ENCODE measurements at places on chromosomes 4 and X. TPM values are rescaled to one million over a fixed set of nuclear protein-coding genes. Genes with fewer than 3 reads are reported as not detected.

Gene MGAT4D
- total RNA-seq: not detected

Gene SERPINA7
- not detected for total RNA-seq

Gene BST1
- total RNA-seq: 5.9 TPM

Gene EIF4E
- 186 TPM for total RNA-seq

Gene PRR27
- total RNA-seq: not detected

Gene HTN1
- not detected for total RNA-seq

Gene NDNF
- total RNA-seq: 0.73 TPM

Gene KCND1
- total RNA-seq: 0.20 TPM

Gene F9
- total RNA-seq: under 0.01 TPM

Gene MEPE
- total RNA-seq: not detected

Gene ZAR1
- total RNA-seq: not detected

Gene FGD1
- total RNA-seq: 8.5 TPM

Gene FRMPD3
- total RNA-seq: not detected

Gene RHOXF1
- not detected for total RNA-seq

Gene C4orf51
- total RNA-seq: not detected

Gene CXorf49
- total RNA-seq: not detected

Gene UGT2B15
- total RNA-seq: not detected

Gene PPARGC1A
- total RNA-seq: 0.59 TPM

Gene SORCS2
- under 0.01 TPM for total RNA-seq

Gene DKK2
- 0.39 TPM for total RNA-seq

Gene SEPSECS
- 8.6 TPM for total RNA-seq

Gene MOB1B
- 7.3 TPM for total RNA-seq

Gene TGIF2LX
- total RNA-seq: not detected

Gene MAGEA1
- not detected for total RNA-seq

Gene PHF8
- total RNA-seq: 15.6 TPM

Gene TENM3
- 30.1 TPM for total RNA-seq

Gene MAGEC1
- not detected for total RNA-seq

Gene S100P
- total RNA-seq: not detected

Gene GUCY1A1
- under 0.01 TPM for total RNA-seq

Gene CT45A3
- not detected for total RNA-seq

Gene ZNF157
- not detected for total RNA-seq

Gene KLB
- not detected for total RNA-seq

Gene RTL9
- 0.39 TPM for total RNA-seq

Gene ADRA2C
- not detected for total RNA-seq

Gene PF4V1
- total RNA-seq: not detected

Gene AR
- total RNA-seq: 13.2 TPM

Gene MAGEA2
- total RNA-seq: not detected

Gene IQSEC2
- total RNA-seq: 5.9 TPM

Gene ERCC6L
- total RNA-seq: 9.8 TPM

Gene TKTL2
- not detected for total RNA-seq

Gene HS3ST1
- total RNA-seq: not detected

Gene CENPVL2
- total RNA-seq: under 0.01 TPM

Gene NOX1
- not detected for total RNA-seq

Gene NHSL2
- total RNA-seq: 0.78 TPM

Gene GAR1
- total RNA-seq: 2.6 TPM

Gene PARM1
- 0.20 TPM for total RNA-seq

Gene FANCB
- 5.9 TPM for total RNA-seq
